ENCODE measurements at places on chromosomes 4 and X.

DNA sequence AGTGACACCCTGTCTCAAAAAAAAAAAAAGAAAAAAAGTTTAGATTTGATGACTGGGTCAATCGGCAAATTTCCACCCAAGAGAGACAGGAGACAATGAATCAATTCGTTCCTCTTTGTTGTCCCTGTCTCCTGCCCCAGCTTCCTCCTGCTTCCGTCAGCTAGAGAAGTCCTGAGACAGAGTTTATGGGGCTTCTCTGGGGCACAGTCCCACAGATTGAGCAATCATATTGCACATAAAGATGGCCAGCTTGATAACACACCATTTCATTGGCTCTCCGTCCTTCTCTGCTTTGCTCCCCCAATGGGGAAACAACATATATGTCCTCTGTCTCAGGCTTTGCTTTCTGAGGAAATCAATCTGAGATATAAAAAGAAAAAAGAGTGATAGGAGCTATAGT lies 78.4 kb upstream of the FUNDC1 start:
- no peaks in the 10 kb centered on the region for H3K36me3 ChIP-seq
- no peaks in the 10 kb centered on the region for H3K27me3 ChIP-seq
- H3K4me1 ChIP-seq, result no peaks in the 10 kb centered on the region
- no peak overlapping the region for H3K27ac ChIP-seq

- H3K36me3 ChIP-seq, result no peaks in the 10 kb centered on the region
- H3K4me1 ChIP-seq, result peaks cover 2% of the 10 kb centered on the region
- no peaks in the 10 kb centered on the region for H3K27me3 ChIP-seq
- no peak overlapping the region for H3K4me3 ChIP-seq
Observed at GRCh38 chrX:132209527-132209926, 9.7 kb downstream of the RAP2C start.

GRCh38 chr4:138399081-138399480 lies 156.9 kb upstream of the SLC7A11 start:
- H3K36me3 ChIP-seq, result no peaks in the 10 kb centered on the region
- H3K27ac ChIP-seq, result no peak overlapping the region
- H3K4me1 ChIP-seq, result no peaks in the 10 kb centered on the region
- H3K27me3 ChIP-seq, result no peaks in the 10 kb centered on the region
- no peak overlapping the region for H3K4me3 ChIP-seq

DNA sequence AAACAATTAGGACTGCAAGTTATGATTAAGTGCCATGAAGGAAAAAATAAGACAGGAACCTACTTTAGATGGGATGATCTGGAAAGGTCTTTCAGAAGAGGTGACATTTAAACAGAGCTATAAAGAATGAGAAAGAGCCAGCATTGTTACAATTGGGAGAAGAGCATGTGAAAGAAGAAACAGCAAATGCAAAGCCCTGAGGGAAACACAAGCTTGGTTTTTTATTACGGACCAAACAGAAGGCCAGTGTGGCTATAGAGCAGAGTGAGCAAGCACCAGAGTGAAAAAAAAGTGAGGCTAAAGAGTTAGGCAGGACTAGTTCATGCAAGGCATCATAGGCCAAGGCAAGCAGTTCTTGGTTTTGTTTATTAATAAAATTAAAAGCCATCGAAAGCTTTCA lies 175.6 kb downstream of the RBMX2 start:
- no peaks in the 10 kb centered on the region for H3K27me3 ChIP-seq
- H3K4me3 ChIP-seq, result no peak overlapping the region
- no peaks in the 10 kb centered on the region for H3K4me1 ChIP-seq
- no peak overlapping the region for H3K27ac ChIP-seq
- no peaks in the 10 kb centered on the region for H3K36me3 ChIP-seq

DNA sequence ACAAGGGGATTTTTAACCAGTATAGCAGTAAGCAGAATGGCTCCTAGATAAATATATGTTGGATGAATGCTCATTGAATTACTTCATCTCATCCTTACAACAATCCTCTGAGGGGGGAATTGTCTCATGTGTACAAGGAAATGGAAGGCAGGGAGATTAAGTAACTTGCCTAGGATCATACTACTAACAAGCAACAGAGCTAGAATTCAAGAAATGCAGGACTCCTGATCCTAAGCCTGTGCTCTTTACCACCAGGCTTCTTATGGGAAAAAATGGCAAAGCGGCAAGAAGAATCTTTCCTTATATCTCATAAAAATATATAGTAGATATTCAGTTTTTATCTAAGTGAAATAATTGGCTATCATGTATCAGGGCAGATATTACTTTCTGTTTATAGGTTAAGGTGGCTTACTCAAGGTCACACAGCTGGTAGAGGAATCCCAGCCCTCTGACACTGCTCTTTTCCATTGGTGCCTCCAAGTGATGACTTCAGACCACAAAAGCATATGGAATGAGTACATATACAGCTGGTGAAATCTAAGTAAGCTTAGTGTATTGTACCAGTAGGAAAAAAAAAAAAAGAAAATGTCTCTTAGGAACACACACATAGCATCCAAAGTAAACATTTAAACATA lies 2.1 kb downstream of the ABHD18 start:
- H3K4me3 ChIP-seq, result no peak overlapping the region
- H3K27me3 ChIP-seq, result no peaks in the 10 kb centered on the region
- DNase-seq, result no peak
- H3K36me3 ChIP-seq, result peaks cover 4% of the 10 kb centered on the region

- H3K4me3 ChIP-seq, result peak overlapping the region; percentile 42
- DNase-seq, result no peak
- H3K27ac ChIP-seq, result no peak overlapping the region
- peaks cover 3% of the 10 kb centered on the region for H3K4me1 ChIP-seq
- no peaks in the 10 kb centered on the region for H3K36me3 ChIP-seq
Observed at GRCh38 chr4:153248641-153249198, 44.5 kb downstream of the TRIM2 start.

DNA sequence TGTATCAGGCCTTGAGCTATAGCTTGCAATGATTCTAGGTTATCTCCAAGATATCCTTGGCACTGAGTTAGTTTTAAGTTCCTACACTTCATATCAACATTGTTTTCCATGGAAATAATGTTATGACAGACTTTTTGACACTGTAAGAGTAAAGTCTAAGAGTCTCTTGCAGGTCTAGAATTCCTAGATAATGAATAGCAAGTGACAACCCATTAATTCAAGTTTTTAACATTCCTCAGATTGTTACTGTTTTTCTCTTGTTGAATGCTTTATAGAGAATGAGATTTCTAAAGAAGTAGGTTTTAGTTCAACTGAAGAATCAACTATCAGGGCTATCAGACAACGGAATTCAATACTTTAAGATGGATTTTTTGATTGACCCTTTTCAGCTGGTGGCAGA lies 276.1 kb downstream of the PPP3CA start:
- DNase-seq, result peak; percentile 54
- no peak overlapping the region for H3K4me3 ChIP-seq
- no peaks in the 10 kb centered on the region for H3K27me3 ChIP-seq
- H3K36me3 ChIP-seq, result no peaks in the 10 kb centered on the region

DNA sequence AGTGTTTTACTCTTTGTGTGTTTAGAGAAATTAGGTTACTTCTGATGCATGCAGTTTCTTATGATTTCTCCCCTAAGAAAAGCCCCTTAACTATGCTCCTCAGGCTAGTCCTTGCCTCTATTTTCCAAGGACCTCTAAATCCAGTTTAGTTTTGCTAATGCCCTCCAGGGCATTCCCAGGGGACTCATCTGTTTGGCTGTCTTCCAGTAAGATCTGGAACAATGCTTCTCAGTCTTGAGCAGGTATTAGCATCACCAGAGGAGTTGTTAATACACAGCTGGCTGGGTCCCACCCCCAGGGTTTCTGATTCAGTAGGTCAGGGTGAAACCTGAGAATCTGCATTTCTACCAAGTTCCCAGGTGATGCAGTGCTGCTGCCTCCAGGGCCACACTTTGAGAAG lies 56.9 kb downstream of the OTC start:
- H3K27me3 ChIP-seq, result no peaks in the 10 kb centered on the region
- no peaks in the 10 kb centered on the region for H3K36me3 ChIP-seq
- H3K27ac ChIP-seq, result no peak overlapping the region
- no peak for DNase-seq
- no peak overlapping the region for H3K4me3 ChIP-seq

- no peak overlapping the region for H3K4me3 ChIP-seq
- no peaks in the 10 kb centered on the region for H3K36me3 ChIP-seq
Observed at GRCh38 chr4:184250795-184251669, 33.4 kb upstream of the ENPP6 start.

DNA sequence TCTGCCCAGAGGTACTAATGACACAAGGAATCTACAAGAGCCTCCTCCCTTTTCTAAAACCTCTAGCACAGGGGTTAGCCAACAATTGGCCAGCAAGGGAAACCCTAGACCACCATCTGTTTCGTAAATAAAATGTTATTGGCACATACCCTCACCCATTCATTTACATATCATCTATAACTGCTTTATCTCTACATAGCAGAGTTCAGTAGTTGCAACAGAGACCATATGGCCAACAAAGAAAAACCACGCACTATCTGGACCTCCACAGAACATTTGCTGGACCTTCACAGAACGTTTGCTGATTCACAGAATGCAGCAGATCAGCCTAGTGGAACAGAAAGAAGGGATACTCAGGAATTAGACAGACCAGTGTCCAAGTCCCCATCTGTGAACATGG lies 9.4 kb downstream of the SLC2A9 start:
- no peaks in the 10 kb centered on the region for H3K36me3 ChIP-seq
- H3K27me3 ChIP-seq, result no peaks in the 10 kb centered on the region
- no peak for DNase-seq
- H3K4me1 ChIP-seq, result peaks cover 3% of the 10 kb centered on the region
- H3K4me3 ChIP-seq, result no peak overlapping the region
